HCT116 (cell line): ENCODE measurements at places on chromosomes 7 and 10. TPM values are rescaled to one million over a fixed set of nuclear protein-coding genes. Genes with fewer than 3 reads are reported as not detected.

The ZRANB1 gene
- 23.9 TPM for total RNA-seq

The SMO gene
- total RNA-seq: 12.8 TPM

The CRTAC1 gene
- total RNA-seq: 0.20 TPM

The HTR5A gene
- not detected for total RNA-seq

DNA sequence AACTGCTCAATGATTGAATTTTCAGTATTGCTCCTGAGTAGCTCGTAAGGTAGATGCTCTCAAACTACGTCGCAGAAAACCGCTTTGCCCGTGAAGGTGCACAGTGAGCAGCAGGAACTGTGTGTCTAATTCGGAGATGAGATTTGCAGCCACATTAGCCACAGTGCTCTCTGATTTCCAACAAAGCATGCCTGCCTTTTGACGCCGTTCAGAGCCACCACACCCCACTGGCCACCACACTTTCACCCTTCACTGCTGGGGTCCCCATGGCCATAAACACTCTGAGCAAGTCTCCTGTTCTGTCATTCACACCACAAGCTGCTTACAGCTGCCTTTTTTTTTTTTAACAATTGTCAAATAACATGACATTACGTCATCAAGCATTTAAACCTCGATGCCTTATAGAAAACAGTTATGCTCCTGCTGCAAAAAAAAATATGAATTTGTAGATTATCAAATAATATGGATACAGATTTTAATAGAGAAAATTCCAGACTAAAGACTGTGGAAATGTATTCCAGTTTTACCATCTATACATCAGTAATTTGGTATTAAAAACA is 578.8 kb upstream of the PFKP start:
- no peak overlapping the region for H3K27ac ChIP-seq
- H3K36me3 ChIP-seq: no peaks in the 10 kb centered on the region
- DNase-seq: no peak
- H3K4me3 ChIP-seq: no peak overlapping the region

- no peaks in the 10 kb centered on the region for H3K36me3 ChIP-seq
- no peak for DNase-seq
- no peak overlapping the region for H3K4me3 ChIP-seq
- no peak overlapping the region for H3K27ac ChIP-seq
Measured at GRCh38 chr7:99762680-99763327, 21.2 kb downstream of the CYP3A4 start.

DNA sequence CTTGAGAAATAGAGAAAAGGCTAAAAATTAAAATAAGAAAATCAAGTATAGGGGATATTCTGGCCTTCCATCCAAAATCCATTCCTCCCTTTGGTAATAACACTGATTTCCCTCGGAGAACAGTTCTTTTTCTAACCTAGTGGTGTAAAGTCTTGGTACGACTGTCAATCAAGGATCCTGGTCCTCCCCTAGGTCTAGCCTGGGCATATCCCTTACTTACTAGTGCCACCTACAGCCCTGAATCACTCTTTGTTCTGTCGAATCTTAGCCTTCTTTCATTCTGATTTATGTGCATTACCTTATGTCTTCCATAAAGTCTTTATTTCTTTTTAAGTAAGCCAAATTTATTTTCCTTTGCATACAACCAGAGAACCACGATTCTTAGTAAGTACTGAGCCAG is 298.7 kb upstream of the LRRTM3 start:
- no peak overlapping the region for H3K27ac ChIP-seq
- H3K4me3 ChIP-seq: no peak overlapping the region
- H3K4me1 ChIP-seq: no peaks in the 10 kb centered on the region
- DNase-seq: peak; percentile 66
- H3K36me3 ChIP-seq: no peaks in the 10 kb centered on the region
- H3K27me3 ChIP-seq: no peaks in the 10 kb centered on the region

- H3K27me3 ChIP-seq: peaks cover 3% of the 10 kb centered on the region; the same call in 1 of the 2 replicates
- H3K4me1 ChIP-seq: no peaks in the 10 kb centered on the region
- no peaks in the 10 kb centered on the region for H3K36me3 ChIP-seq
- H3K4me3 ChIP-seq: no peak overlapping the region
Measured at GRCh38 chr7:33072471-33072870, 9.9 kb upstream of the NT5C3A start.

GRCh38 chr10:35304649-35305048 is 31.7 kb upstream of the CCNY start:
- peaks cover 2% of the 10 kb centered on the region; the same call in 1 of the 2 replicates for H3K4me1 ChIP-seq
- no peaks in the 10 kb centered on the region for H3K36me3 ChIP-seq
- H3K27me3 ChIP-seq: no peaks in the 10 kb centered on the region
- H3K27ac ChIP-seq: no peak overlapping the region
- no peak overlapping the region for H3K4me3 ChIP-seq

DNA sequence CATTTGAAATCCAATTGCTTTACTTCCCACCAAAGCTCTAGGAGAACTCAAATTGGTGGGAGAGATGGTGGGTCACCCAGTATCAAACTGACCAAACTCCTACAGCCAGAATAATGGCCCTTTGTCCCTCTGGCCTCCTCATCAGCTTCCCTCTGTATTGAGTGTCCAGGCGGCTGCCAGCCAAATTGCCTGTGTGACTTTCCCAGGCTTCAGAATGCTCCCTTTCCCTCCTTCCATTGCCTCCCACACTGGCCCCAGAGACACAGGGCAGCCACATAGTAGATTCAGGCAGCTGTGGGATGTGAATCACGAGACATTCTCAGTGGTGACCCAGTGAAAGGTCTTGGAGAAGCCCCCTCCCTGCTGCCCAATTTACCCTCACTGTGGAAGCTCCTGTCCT is 12.7 kb upstream of the VDAC2 start:
- peaks cover 29% of the 10 kb centered on the region for H3K4me1 ChIP-seq
- no peaks in the 10 kb centered on the region for H3K27me3 ChIP-seq
- H3K36me3 ChIP-seq: no peaks in the 10 kb centered on the region

DNA sequence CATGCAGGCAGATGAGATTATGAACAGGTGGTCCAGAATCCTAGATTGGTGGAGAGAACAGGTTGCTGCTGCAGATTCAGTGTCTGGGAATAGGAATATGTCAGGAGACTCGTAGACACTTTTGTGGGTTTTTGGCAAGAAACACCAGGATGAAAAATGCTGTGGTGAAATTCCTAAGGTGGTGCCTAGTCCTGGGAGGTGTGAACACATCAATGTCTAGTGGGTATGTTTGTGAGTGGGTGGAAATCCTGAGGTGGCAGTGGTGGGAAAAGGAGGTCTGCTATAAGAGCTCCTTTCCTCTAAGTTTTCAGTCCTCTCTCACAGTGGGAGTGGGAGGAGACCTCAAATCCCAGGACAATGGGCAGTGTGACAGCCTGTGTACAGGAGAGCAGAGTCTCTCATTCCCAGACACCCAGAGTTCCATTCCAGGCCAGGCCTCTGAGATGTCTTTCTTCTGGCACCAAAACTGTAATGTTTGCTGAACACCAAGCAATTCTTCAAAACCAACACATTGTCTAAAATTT is 5.1 kb downstream of the ERV3-1 start:
- no peak for DNase-seq
- H3K36me3 ChIP-seq: peaks cover 6% of the 10 kb centered on the region; the same call in 1 of the 2 replicates
- no peak overlapping the region for H3K4me3 ChIP-seq
- peaks cover 19% of the 10 kb centered on the region; the same call in 1 of the 2 replicates for H3K4me1 ChIP-seq
- no peaks in the 10 kb centered on the region for H3K27me3 ChIP-seq
- no peak overlapping the region for H3K27ac ChIP-seq

- peaks cover 24% of the 10 kb centered on the region for H3K27me3 ChIP-seq
- H3K36me3 ChIP-seq: no peaks in the 10 kb centered on the region
- no peak for DNase-seq
- no peak overlapping the region for H3K4me3 ChIP-seq
Measured at GRCh38 chr10:126813432-126813831, 91.8 kb upstream of the DOCK1 start.

- no peak for DNase-seq
- no peaks in the 10 kb centered on the region for H3K4me1 ChIP-seq
- no peak overlapping the region for H3K4me3 ChIP-seq
- H3K27ac ChIP-seq: no peak overlapping the region
Measured at GRCh38 chr7:90461219-90461618, 8.2 kb upstream of the PTTG1IP2 start.
